NCI-H1417 treated with DMSO at 0.1 percent for 48 hours (cell line): ENCODE measurements at places on chromosomes 2 and 18.

- no peak for DNase-seq
Measured at GRCh38 chr2:850429-850828, 100.2 kb upstream of the SNTG2 start.

- no peak for DNase-seq
Measured at GRCh38 chr2:43104106-43104505, 122.3 kb downstream of the ZFP36L2 start.

GRCh38 chr2:62410015-62410453 lies 96.0 kb downstream of the TMEM17 start:
- no peak for DNase-seq

GRCh38 chr18:50297621-50298442 lies 10.3 kb upstream of the CXXC1 start:
- peak; percentile 24 for DNase-seq

GRCh38 chr2:14015113-14015630 lies 617.3 kb upstream of the LRATD1 start:
- DNase-seq, result no peak
